ENCODE measurements at places on chromosomes 16 and 17.

- DNase-seq = no peak
Observed at GRCh38 chr17:18166894-18167293, 16.7 kb upstream of the ALKBH5 start.

- DNase-seq = no peak
Observed at GRCh38 chr17:75540923-75541503, 15.5 kb downstream of the LLGL2 start.

DNA sequence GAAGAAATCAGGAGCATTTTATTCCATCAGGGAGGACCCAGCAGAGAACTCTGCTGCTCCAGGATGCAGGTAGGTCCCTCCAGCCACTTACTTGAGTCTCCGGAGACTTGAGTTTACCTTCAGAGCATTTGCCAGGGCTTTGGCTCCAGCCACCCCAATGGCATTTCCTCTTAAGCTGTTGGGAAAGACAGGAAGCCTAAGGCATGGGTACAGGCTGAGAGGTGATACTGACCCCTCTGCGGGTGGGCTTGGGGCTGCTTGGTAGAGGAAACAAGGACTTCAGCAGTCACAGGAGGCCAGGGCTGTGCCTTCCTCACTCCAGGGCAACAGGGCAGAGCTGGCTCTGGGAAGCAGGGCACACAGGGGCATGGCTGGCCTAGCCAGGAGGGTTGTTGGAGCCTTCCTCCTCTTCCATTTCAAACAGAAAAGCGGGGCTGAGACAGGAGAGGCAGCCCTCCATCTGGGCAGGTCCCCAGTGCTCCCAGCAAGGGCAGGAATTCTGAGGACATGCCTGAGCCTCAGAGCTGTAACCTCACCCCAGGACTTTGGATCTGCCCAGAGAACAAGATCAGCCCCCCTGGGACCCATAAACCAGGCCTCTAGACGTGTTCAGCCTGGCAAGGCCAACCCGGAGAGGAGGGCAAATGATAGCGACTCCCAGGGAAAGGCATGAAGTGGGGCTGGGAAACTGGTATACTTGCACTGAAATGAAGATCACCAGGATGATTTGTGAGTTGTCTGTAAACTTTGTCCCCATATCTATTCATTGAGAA lies 34.4 kb downstream of the NLRC3 start:
- DNase-seq = no peak

GRCh38 chr16:48384520-48385252 lies 527 bp downstream of the SIAH1 start:
- DNase-seq = no peak

GRCh38 chr16:78796221-78796866 lies 696.9 kb downstream of the WWOX start:
- DNase-seq = no peak

- DNase-seq = no peak
Observed at GRCh38 chr17:77825621-77826020, 132.9 kb upstream of the TNRC6C start.

DNA sequence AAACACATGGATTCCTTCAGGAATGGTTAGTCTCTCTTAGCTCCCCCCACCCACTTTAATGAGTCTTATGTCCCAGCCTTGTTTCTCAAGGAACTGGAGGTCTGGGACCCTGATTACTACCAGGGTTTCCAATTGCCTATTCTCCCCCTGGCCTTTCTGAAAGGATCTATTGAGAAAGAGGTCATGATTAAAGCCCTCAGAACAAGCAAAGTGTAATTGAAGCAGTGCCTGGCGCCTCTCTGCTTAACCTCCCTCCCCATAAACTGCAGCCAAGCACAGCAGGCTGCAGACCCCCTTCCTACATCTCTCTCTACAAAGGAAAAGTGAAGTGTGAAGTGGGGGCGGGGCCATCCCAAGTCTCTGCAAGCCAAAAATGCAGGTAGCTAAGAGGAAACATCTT lies 159.7 kb upstream of the CDH11 start:
- no peak for DNase-seq

DNA sequence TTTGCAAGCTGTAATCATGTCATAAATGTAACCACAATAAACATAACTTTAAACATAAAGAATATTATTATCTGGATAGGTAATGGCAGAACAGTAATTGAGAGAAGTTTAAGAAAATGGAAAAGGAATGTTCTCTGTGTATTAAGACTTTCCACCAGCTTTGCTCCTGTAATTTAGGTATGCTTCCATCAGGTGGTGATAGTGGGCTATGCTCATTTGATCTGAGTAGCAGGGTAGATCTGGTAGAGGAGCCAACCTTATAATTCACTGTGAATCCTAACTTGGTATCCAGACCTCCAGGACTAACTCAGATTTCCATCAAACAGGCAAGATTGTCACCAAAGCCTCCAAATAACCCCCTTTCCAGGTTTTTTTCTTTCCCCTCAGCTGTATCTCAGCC lies 137.9 kb upstream of the ZKSCAN2 start:
- DNase-seq = no peak

- DNase-seq = no peak
Observed at GRCh38 chr17:40961591-40961990, 5.2 kb downstream of the KRT39 start.

DNA sequence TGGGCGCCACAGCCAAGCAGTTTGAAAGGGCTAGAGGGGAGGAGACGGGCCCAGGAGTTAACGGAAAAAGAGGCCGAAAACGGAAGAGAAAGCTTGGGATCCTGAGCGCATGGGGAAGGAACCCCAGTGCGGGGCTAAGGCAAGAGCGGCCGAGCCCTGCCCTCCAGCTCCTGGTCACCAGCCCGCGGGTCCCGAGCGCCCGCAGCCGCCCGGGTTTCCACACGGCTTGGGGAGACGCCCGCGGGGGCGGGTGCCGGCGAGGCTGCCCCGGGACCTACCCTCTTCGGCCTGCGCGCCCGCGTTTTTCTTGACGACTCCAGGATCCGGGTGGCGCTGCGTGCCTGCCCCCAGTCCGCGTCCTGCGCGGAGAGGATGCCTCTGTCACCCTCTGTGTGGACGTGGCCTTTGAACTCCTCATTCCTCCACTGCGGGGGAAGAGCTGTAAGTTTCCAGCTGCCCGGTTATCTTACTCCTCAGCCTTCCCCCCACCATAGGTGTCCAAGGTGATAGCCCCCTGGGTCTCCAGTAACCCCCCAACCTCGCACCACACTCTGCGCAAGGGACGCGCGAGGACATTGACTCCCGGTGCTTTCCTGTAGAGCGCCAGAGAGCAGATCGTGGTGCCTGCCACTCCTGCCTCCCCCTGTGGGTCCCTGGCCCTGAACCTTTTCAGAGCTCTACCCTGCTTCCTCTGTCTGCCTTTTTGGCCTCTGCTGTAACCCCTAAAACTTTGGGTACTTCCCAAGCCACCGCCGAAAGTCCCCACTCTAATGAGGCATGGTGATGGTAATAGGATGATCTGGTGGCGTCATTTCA lies 1.7 kb upstream of the CDH11 start:
- DNase-seq = no peak

DNA sequence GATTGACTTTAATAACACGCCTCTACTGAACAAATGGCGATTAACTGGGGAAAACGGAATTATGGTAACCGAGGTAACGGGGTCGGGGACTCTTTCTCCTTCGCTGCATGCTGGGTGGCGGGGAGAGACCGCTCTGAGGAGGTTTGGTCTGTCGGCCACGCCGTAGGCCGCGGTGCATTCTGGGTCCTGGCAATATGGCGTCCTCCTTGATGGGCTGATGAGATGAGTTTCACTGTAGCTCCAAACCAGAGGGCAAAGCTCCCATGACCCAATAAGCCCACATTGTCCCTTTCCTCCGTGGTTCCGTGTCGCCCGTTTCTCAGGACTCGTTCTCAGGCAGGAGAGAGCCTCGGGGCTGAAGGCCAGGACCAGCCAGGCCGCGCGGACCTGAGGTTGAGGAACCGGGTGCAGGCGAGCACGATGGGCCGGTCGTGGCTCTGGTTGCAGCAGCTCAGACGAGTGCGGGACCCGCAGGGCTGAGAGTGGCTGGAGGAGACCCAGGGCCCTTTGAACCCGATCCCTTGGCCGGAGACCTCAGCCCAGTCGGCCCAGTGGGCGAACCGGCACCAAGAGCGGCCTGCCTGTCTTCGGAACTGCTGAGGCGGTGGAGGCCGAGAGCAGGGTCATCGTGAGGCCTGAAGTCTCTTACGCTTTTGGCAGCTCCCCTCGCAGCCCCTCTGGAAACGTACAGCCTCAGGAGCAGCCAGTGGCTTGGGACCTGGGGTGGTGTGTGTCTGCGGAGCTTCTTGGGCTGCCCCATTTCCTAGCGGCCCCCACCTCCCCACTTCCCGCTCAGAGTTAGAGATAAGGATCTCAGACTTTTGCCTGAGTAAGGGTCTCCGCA lies at the start of gene RPTOR:
Gene RPTOR, plus strand, starts transcription at position 184 of the 844 bp plus-strand sequence. CDS start 792 bp downstream, outside the sequence.
- DNase-seq = peak; percentile 75

GRCh38 chr16:88437367-88437964 lies 15.6 kb upstream of the ZFPM1 start:
- DNase-seq = peak; percentile 52

DNA sequence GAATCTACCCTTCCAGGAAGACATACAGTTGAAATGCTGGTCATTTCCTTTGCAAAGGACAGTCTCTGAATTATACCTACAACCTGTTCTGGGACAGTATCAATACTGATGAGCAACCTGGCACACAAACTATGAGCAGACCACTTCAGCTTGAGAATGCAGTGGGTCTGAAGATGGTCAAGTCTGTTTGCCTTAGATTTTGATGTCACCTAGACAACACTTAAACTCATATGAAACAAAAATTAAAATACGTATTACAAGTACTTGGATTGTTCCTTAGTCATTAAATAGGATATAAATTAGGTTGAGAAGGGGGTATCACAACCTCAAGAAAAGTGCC lies 3.5 kb downstream of the SRSF2 start:
- DNase-seq = no peak

DNA sequence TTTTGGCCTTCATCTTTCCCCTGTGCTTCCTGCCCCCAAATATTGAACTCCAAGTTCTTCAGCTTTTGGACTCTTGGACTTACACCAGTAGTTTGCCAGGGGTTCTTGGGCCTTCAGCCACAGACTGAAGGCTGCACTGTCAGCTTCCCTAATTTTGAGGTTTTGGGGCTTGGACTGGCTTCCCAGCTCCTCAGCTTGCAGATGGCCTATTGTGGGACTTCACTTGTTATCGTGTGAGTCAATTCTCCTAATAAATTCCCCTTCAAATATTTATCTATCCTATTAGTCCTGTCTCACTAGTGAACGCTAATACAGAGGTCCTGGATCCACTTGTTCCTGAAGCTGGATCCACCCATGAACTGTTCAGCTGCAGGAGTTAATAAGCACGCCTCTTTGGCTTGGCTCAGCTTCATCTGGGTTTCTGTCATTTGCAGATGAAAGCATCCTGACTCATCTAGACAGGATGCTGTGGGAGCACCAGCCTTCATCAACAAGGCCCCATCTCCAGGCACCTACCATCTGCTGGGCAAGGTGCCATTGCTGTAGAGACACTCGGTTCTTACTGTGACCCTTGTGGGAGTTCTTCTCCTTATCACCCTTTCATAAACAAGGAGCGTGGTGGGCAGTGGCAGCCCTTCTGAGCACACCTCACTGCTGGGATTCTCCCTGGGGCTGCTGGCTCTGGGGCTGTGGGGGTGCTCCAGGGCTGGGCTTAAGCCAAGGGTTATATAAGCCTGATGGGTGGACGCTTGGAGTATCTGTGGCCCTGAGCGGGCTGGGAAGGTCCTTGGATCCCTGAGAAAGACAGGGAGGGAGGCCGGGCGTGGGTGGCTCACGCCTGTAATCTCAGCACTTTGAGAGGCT lies 23.1 kb downstream of the LAT start:
- no peak for DNase-seq

- no peak for DNase-seq
Observed at GRCh38 chr17:82876602-82877379, 37.0 kb upstream of the ZNF750 start.

DNA sequence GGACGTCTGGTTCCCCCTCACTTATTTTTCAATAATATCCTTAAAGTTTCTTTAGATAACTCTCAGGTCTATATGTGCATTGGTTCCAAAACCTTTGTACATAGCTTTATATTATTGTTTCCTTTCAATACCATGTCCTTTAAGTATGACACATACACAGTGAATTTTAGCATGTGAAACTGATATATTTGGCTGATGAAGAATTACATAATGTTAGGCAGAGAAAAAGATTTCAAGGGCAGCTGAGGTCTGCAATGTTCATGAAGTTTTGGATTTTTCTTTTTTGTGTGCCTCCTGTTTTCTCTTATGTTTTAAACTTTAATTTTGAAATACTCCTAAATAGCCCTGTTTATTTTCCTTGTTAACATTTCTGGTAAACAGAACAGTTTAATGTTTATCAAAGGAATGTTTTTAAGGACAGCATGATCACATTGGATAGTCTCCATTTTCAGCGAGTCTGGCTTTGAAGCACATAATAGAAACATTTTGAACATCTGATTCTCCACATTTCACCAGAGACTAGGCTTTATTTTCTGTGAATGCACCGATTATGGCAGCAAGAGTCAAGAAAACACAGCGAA lies 32.9 kb upstream of the FBXO47 start:
- no peak for DNase-seq

DNA sequence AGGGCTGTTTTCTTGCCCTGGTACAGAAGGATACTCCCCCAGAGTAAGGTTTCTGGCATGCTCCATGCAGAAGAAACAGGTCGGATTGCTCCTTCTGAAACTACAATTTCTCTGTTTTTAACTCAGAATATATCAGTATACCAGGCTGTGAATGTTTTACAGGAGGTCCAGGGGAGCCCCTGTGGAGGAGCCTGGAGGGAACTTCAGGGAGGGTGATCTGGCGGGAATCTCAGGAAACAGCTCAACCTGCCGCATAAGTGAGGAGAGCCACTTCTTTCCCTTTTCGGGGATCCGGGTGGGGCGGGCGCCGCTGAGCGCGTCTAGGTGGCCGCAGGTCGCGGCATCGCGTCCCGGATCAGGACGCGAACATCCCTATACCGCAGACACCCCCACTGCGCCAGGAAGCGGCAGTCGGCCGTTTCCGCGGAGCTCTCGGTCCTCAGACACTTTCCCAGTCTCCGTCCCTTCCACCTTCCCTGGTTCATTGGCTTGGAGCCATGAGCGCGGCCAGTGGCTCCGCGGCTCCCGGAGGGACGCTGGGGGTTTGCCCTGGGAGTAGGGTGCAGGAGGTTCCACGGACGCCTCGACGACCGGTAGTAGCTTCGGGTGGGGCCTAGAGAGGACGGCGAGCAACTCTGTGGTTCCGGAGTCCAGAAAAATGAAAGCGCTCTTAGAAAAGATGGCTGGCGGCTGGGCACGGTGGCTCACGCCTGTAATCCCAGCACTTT lies 3.1 kb upstream of the ZNF764 start:
- DNase-seq = no peak

DNA sequence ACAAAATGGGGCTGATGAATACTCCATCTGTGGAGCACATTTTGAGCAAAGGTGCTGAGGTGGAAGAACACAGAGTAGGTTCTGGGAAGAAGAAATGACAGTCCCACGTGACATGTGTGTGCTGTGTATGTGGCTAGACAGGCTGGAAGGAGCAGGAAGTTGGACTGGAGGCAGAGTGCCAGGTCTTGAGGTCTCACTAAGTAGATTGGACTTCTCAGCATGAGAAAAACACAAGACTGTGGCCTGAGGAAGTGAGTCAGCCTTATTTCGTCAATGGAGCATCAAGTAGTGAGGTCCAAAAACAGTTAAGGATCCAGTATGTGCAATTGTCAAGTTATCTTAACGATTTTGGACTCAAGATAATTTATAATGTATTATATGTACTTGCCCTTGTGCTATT lies 736.5 kb downstream of the KCNJ2 start:
- no peak for DNase-seq

- DNase-seq = no peak
Observed at GRCh38 chr17:68288375-68288774, 2.6 kb downstream of the SLC16A6 start.

GRCh38 chr17:2707721-2708584 lies 3.6 kb downstream of the CLUH start:
- DNase-seq = no peak

Measured in activated naive CD4-positive, alpha-beta T cell (primary cell).